Trophoblast cell (in vitro differentiated cells and primary cell): ENCODE measurements at places on chromosomes 6 and 20.

GRCh38 chr6:47076422-47077344 is 34.6 kb upstream of the ADGRF1 start:
- H3K4me3 ChIP-seq = no peak overlapping the region
- peaks cover 2% of the 10 kb centered on the region for H3K4me1 ChIP-seq

DNA sequence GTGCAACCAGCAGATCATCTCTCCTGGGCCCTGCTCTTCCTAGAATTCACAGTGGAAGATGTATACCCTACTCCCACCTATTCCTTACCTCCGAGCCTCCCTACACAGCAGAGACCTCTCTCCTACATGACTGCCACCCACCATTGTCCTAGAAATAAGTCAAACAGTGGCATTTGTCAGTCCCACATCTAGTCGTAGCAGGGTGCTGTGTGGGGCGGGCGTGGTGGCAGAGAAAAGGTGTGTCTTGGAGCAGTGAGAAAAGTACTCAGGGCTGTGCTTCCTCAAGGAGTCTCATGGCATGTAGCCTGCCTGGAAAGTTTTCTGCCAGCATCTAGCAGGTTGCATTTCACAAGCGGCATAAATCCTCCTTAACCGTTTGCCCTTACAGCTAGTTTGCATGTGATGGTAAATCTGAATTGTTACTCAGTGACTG is 59.4 kb upstream of the PTGIS start:
- H3K4me3 ChIP-seq = no peak overlapping the region
- no peaks in the 10 kb centered on the region for H3K36me3 ChIP-seq
- no peak overlapping the region for H3K27ac ChIP-seq
- H3K4me1 ChIP-seq = peaks cover 30% of the 10 kb centered on the region
- H3K27me3 ChIP-seq = no peaks in the 10 kb centered on the region

GRCh38 chr20:38186788-38187221 is 21.7 kb upstream of the TGM2 start:
- peaks cover 30% of the 10 kb centered on the region for H3K4me1 ChIP-seq
- no peaks in the 10 kb centered on the region for H3K36me3 ChIP-seq
- DNase-seq = no peak
- no peaks in the 10 kb centered on the region for H3K27me3 ChIP-seq
- peak overlapping the region; percentile 48 for H3K27ac ChIP-seq

DNA sequence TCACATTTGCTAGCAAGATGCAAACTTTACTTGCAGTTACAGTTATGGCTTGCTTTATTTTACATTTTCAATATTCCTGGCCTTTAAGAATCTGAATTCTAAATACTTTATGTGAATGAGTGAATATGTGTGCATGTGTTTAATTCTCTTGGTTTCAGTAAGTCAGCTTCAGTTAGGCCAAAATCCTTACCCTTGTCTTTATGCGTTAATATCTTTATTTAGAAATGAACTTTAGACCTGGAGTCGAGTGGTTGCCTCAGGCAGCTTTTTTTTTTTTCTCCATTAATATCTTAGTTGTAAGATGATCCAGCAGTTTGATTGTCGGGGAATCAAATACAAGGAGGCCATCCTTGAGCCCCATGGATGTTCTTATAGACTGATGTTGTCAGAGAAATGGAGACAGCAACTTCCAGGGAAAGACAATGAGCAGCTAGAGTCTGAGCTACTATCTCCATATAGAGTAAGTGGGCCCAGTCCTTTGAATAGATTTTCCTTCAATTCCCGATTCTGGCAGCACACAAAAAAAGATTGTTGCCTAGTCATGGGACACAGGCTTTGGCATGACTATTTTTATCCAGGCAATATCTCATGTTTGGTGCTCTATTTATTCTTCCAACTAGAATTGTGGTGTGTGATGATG is 398.0 kb downstream of the DHX35 start:
- no peak overlapping the region for H3K4me3 ChIP-seq
- DNase-seq = no peak
- H3K27ac ChIP-seq = no peak overlapping the region
- no peaks in the 10 kb centered on the region for H3K4me1 ChIP-seq
